ENCODE measurements at places on chromosomes 7 and 10.

DNA sequence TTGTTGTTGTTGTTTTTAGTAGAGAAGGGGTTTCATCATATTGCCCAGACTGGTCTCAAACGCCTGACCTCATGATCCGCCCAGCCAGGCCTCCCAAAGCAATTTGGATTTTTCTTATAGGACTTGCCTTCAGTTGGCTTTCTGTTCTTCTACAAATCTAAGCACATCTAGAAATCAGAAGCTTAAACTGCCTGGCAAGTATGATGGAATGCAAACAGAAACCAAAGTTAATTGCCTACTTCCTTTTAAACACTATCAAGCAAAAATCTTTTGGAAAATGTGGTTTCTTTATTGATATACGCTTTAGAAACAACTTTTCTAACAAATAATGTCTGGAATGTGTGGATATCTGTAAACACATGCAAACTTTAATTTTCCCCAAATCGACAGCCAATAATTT is 64.9 kb downstream of the USP6NL start:
- no peak for DNase-seq

DNA sequence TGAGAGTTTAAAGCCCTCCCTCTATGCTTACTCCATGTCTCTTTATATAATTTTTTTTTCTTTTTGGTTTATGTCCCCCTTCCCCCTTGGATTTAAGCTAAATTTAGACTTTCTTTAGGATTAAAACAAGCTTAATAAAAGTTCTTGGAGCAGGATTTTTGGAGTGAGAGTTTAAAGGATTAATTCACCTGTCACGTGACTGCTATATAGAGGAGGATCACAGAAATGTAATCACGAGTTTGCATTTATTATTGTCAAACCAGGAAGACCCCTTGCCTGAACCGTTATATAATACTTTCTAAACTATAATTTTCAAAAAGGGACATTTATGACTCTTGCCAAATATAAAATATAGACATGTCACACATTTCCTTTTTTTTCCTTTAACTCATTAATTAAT is 78.1 kb upstream of the IMMP2L start:
- no peak for DNase-seq

- DNase-seq, result no peak
Observed at GRCh38 chr7:42033480-42033879, 203.5 kb downstream of the GLI3 start.

- DNase-seq, result no peak
Observed at GRCh38 chr7:157271315-157271990, 65.4 kb upstream of the DNAJB6 start.

DNA sequence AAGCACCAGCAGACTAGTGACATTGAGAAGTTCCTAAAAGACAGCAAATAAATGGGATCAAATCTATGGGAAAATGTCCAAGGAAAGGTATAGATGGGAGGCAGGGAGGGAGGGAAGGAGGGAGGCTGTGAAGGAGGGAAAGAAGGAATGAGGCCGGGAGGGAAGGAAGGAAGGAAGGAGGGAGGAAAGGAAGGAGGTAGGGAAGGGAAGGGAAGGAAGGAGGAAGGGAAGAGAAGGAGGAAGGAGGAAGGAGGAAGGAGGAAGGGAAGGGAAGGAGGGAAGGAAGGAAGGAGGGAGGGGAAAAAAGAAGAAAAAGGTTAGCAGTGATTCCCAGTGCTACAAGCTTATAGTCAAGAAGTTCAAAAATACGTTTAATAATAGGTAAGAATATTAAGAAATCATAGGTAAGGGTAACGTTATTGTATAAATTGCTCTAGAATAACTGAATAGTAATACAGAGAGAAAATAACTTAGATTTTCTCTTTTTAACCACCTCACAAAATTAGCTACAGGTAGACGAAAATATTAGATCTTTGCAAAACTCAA is 106.9 kb downstream of the LMBR1 start:
- DNase-seq, result no peak

GRCh38 chr10:77925795-77926565 is 575 bp downstream of the DLG5 start:
- no peak for DNase-seq

DNA sequence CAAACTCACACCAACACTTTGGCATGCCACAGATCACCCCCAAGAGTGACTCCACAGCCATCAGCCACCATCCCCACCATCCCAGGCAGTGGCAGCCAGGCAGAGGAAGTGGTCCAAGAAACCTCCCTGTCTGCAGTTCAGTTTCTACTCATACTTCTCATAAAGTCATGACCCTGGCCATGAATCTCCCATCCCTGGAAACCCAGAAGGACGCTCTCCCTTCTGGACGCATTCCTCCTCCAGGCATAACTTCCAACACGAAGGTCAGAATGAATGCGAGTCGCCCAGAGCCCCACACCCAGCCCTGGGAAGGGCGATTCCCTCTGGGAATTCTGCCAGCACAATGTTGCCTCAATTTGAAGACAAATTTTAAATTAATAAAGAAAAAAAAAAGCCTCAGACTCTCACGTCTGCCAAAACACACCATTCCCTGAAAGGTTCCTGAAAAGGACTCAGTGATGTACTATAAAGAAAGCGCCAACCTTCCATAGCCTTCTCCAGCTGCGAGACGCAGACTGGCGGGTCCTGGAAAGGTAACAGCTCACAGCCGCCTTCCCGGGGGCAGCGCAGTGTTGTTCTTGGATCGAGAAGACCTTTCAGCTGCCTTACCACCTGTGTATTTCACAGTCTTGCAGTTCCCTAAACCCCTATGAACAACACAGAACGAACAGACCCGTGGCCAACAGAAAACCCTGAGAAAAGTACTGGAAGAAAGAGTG is 307.6 kb downstream of the FRMD4A start:
- no peak for DNase-seq

DNA sequence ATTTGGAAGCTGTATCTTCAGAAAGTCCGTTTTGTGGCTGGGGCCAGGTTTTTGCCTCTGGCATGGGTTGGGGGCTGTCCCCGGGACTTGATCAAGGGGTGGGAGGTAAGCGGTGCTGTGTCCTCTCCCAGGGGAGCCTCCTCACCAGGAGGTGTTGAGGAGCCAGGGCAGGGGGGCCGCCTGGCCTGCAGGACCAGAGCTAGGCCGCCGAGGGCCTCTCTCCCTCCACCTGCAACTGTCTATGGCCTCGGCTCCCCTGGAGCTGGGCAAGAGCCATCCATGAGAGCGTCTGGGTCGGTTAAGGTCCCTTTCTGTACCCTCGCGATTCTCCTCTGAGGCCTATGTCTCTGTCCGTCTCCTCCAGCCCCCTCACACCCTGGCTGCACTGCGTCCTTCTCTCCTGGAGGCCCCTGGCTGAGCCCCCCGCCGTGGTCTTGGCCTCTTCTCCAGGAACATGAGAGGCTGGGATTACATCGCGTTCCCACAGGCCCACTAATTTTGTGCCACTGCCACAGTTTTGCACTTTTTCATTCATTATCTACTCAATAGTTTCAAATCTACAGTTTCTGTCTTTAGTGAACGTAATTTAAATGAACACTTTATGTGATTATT is 20.6 kb downstream of the CALML5 start:
- no peak for DNase-seq

DNA sequence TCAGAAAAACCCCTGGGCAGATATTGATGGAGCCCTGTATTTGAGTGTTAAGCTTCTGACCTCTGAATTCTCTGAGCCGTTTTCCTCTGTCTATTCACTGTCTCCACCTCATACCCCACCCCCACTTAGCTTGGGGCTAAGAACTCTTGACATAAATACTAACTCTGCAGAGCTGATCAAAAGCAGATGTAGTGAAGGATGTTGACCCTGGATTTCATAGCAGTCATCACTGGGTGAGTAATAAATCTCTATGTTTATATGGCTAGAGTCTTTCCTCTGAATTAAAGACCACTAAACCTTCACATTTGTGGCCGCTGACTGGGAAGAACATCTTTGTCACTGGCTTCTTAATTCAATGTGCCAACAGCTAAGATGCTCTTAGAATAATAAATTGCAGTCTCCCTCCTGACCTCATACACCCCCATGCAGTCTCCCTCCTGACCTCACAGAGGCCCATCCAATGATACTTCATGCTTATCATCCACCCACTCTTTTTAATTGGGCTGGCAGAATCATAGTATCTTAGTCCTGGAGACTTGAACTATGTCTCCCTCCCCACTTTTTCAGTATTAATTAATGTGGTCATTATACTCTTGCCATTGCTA is 78.0 kb upstream of the MACROH2A2 start:
- DNase-seq, result no peak

DNA sequence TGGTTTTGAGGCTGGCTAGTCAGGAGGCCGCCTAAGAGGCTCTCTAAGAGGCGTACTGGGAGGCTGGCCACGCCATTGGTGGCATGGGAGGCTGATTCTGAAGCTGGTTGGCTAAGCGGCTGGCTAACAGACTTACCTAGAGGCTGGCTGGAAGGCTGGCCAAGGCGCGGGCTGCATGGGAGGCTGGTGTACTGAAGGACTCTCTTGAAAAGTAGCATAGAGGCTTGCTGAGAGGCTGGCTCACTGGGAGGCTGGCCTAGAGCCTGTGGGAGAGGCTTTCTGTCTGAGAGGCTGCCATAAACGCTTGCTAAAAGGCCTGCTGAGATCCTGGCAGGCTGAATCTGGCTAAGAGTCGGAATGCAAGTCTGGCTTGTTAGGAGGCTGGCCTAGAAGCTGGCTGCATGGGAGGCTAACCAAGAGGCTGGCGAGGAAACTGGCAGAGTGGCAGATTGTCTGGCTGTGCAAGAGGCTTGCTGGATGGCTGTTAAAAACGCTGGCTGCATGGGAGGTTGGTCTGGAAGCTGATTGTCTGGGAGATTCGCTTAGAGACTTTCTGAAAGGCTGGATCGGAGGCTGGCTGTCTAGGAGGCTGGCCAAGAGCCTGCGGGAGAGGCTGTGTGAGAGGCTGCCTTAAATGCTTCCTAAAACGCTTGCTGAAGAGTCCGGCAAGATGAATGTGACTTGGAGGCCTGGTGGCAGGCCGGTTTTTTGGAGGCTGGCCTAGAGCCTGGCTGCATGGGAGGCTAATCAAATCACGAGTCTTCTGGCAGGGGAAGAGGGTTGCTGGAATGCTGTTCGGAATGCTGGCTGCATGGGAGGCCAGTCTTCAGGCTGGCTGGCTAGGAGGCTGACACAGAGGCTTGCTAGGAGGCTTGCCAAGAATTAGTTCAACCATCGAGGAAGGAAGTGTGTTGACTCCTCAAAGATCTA is 134.2 kb downstream of the OR13A1 start:
- DNase-seq, result no peak

GRCh38 chr7:24457219-24457558 is 116.1 kb upstream of the PALS2 start:
- DNase-seq, result no peak

DNA sequence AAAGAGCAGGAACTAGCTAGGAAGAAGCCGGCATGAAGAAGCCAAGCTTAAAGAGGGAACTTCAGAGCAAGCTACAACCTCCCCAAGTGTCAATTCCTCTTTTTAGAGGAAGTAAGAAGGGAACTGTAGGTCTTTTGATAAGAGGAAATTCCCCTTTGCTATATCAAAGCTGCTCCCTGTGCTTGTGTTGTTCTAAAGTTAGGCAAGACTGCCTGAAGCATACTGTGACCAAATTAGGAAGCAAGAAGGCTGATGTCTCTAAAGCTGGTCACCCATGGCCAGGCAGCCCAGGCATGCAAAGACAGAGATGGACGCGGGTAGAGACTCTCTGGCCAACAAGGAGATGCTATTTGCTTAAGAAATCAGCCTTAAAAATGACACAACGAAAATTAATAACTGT is 87.9 kb downstream of the RNF216 start:
- no peak for DNase-seq

GRCh38 chr7:129607471-129608120 is 3.9 kb upstream of the NRF1 start:
- peak; percentile 90 for DNase-seq

- no peak for DNase-seq
Observed at GRCh38 chr10:107665459-107665858, 501.0 kb upstream of the SORCS1 start.

GRCh38 chr7:80552031-80552694 is 40.3 kb upstream of the GNAT3 start:
- no peak for DNase-seq

DNA sequence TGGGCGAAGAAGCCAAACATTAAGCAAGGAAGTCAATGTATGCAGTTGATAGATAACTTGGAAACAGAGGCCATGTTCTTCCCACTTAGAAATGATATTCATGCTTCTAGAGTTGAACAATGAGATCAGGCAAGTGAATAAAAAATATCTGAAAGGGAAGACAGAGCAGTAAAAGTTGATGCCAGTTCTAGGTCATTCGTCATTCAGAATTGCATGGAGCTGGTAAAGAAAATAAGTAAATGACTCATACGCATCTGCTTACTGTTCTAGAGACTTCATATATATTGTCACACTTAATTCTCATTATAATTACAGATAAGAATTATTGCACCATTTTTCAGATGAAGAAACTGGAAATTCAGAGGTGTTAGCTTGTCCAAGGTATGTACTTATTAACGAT is 158.9 kb upstream of the FERD3L start:
- no peak for DNase-seq
